ENCODE measurements at places on chromosomes 2 and 18.

GRCh38 chr18:23274638-23275482 lies 139.6 kb downstream of the CABLES1 start:
- DNase-seq = no peak

DNA sequence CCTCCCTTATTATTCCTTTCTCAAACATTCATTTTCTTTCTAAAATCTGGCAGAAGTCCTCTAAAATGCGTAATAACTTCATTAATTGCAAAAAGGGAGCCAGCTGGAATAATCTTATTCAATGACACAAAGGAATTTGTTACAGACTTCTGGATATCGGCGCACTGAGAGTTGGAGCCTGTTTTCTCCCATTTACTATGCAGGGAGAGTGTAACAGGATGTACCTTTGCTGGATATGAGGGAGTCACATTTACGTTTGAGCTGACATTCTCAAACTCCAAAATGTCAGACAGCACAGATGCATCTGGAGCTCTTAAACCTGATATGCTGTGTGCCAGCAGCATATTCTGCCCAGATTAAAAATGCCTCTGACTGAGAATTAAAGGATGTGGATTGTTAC lies 275.3 kb downstream of the TMX3 start:
- no peak for DNase-seq

GRCh38 chr2:205684871-205685313 lies 2.6 kb downstream of the NRP2 start:
- no peak for DNase-seq

GRCh38 chr2:56749152-56749752 lies 565.5 kb downstream of the CCDC85A start:
- DNase-seq = no peak

GRCh38 chr18:8726281-8726680 lies 20.9 kb downstream of the MTCL1 start:
- DNase-seq = no peak

- DNase-seq = no peak
Observed at GRCh38 chr2:233817361-233817911, 36.9 kb downstream of the HJURP start.

GRCh38 chr2:139924070-139924469 lies 1143.9 kb upstream of the NXPH2 start:
- no peak for DNase-seq

DNA sequence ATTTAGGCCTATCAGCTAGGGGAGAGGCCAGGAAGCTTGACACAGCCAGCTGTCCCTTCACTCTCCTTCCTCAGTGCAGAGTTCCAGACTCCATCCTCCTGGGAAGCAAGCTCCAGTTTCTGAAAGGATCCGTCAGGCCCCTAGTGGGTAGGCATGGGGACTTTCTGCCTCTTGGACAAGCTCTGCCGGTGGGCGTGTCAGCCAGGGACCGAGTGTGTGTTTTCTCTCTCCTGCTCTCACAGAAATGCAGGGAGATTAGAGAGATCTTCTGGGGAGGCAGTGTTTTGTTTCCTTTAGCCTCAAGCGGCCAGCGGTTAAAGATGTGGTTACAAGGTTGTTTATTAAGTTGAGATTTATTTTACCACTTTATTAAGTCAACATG lies 29.9 kb upstream of the OTOS start:
- DNase-seq = no peak

- no peak for DNase-seq
Observed at GRCh38 chr2:217150236-217150635, 290.4 kb upstream of the TNP1 start.

DNA sequence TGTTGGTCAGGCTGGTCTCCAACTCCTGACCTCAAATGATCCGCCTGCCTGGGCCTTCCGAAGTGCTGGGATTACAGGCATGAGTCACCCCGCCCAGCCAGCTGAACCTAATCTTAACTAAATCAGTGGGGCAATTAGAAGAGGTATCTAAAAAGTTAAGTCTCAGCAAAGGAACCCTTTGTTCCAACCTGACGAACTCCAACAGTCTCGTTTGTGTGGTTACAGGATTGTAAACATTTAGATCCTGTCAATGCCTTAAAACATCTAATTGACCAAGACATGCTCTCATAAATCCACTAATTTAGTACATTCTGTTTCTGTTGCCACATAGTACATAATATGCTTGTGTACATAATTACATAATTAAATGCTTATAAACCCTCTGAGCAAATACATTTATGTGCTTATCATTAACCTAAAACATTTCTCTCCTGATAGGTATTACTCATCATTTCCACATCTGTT lies 31.1 kb upstream of the STK39 start:
- no peak for DNase-seq

- DNase-seq = no peak
Observed at GRCh38 chr2:216885117-216885553, 25.3 kb upstream of the TNP1 start.

GRCh38 chr2:238941262-238941792 lies 93.4 kb downstream of the TWIST2 start:
- no peak for DNase-seq

- no peak for DNase-seq
Observed at GRCh38 chr2:56147907-56148306, 35.9 kb upstream of the CCDC85A start.

DNA sequence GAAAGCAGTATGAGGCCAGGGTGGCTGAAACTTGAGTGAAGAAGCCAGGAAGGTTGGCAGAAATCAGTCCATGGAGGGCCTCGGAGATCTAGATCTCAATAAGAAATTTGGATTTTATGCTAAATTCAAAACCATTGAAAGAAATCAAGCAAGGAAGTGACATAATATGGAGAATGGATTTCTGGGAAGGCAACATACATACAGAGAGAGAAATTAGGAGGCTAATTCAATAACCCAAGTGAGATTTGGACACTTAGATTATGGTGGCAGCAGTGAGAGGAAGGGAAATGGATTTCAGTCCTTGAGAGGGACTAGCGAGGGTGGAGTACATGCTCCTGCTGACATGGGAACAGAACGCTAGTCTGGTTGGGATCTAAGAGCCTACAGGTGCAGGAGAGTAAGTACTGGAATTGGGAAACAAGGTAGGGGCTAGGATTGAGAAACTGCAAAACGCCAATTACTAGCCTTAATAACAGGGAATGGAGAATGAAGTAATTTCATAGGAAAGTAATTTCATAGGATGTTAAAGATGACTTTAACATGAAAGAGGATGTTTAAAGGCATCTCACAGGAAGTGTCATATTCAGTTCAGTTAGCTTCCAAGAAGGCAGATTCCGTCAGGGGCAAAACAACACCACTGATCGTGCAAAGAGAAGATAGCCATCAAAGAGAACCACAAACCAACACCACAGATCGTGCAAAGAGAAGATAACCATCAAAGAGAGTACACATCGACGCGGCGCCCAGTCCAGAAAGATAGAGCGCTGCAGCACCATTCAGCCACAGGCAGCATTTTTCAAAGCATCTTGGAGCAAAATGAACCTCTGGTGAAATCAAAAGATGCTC lies 27.2 kb downstream of the CDKL4 start:
- DNase-seq = no peak

- no peak for DNase-seq
Observed at GRCh38 chr2:36530178-36530982, 67.6 kb downstream of the FEZ2 start.

- no peak for DNase-seq
Observed at GRCh38 chr2:23386339-23387220, 1.6 kb downstream of the KLHL29 start.

GRCh38 chr2:115807276-115807675 lies 1364.8 kb downstream of the DPP10 start:
- no peak for DNase-seq

- no peak for DNase-seq
Observed at GRCh38 chr18:59846814-59847490, 52.8 kb upstream of the PMAIP1 start.

- DNase-seq = no peak
Observed at GRCh38 chr18:75280427-75281280, 70.1 kb downstream of the TSHZ1 start.

- no peak for DNase-seq
Observed at GRCh38 chr2:155980941-155981560, 351.5 kb downstream of the NR4A2 start.

DNA sequence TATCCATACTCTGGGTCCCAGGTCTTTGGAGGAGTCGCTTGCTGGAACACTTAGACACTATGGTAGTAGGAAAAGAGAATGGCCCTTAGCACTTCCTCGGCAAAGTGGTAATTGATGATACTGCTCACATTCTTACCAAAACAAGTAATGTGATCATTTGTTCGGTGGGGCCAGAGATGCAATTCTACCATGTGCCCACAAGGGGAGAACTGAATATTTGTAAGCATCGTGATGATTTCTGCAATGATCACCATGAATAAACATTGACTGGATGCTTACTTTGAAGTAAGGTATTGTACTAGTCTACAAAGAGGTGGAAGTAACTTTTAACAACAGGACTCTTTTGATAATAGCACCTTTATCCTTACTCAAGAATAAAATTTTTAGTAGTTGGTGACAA lies 109.7 kb downstream of the CD8B2 start:
- no peak for DNase-seq

DNA sequence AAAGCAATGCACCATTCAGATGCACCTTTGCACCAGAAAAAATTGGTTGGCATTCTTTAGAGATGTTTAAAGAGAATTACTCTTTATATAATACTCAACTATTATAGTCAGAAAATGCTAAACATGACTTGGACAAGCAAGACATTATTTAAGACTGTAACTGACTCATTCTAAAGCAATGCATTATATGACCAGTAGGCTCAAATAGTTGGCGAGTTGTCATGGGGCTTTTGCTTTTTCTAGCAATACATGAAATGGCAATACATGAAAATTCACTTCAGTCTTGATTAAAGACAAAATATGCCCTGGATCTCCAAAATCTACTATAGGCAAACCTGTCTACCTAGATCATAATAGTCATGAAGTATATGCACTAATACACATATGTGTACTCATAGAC lies 216.9 kb upstream of the VWC2L start:
- DNase-seq = no peak

- DNase-seq = no peak
Observed at GRCh38 chr2:207993151-207993763, 32.1 kb downstream of the PLEKHM3 start.

DNA sequence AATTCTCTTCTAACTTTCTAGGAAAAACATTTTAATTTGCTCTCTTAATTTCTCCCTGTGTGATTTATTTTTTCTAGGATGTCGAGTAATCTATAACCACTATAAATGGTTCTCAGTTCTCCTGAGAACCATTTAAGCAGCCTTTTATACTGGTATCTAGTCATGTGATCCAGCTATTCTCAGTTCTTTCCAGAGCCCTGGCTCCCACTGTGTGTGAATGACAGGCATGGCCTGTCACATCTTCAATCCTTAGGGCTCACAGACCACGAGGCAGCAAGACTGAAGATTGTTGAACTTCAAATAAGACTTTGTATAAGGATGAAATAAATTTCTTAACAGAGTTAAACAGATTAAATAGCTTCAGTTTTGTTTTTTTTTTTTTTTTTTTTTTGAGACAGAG lies 219.4 kb downstream of the HNMT start:
- DNase-seq = no peak

DNA sequence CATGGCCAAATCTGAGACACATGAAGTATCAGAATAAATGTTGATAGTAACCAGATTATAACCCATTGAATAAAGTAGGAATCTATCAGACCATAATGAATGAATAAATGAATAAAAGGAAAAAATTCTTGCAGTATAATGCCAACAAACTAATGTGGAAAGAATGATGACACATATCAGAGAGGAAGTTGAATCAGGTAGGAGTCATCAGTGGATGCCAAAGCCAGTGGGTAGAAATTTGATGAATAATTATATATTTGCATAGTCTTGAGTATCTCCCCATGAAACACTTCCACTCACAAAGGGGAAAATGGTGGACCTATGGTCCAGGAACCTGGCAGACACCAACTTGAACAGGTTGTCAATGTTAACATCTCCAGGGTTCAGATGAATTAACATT lies 68.6 kb downstream of the GALNT3 start:
- no peak for DNase-seq

DNA sequence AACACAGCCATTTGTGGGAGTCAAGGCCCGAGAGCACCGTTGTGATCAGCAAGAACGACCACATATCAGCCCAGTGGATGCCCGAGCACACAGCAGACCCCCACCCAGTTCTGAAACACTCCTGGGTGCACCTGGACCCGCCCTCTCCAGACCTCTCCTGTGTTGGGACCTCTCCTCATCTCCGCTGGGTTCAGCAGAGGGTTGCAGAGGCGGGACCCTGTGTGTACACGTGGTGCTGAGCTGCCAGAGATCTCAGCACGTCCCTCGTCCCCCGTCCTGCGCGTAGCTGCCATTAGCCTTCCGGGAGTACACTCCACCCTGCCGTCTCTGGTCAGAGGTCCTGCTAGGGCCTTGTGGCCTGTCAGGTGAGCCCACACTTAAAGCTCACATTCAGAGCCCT lies 51.7 kb downstream of the ADI1 start:
- DNase-seq = no peak

DNA sequence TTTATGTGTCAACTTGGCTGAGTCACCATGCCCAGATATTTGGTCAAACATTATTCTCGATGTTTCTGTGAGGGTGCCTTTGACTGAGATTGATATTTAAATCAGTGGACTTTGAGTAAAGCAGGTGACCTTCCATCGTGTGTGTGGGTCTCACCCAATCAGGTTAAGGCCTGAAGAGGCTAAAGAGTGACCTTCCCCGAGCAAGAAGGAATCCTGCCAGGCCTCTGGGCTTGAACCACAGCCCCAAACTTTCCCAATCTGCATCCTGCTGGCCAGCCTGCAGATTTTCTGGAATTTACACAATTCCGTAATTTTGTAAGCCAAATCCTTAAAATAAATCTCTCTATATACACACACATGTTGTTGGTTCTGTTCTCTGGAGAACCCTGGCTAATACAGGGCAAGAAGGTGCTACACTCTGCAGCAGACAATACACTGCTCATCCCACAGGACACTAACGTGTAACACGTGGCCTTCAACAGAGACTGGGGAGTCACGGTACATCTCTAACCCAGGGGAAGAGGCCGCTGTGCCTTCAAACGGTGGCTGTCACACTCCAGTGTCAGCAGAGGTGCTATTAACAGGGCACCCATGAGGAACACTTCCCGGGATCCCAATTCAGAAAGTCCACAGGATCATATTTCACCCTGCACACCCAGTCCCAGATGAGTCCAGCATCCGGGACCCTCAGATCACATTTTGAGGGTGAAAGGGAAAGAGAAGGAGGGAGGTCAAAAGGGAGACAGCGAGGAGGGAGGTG lies 113.1 kb upstream of the ID2 start:
- no peak for DNase-seq

GRCh38 chr18:50286391-50287027 lies 983 bp downstream of the CXXC1 start:
- no peak for DNase-seq
